ENCODE measurements at places on chromosomes 1 and 21. TPM values are rescaled to one million over a fixed set of nuclear protein-coding genes. Genes with fewer than 3 reads are reported as not detected.

DNA sequence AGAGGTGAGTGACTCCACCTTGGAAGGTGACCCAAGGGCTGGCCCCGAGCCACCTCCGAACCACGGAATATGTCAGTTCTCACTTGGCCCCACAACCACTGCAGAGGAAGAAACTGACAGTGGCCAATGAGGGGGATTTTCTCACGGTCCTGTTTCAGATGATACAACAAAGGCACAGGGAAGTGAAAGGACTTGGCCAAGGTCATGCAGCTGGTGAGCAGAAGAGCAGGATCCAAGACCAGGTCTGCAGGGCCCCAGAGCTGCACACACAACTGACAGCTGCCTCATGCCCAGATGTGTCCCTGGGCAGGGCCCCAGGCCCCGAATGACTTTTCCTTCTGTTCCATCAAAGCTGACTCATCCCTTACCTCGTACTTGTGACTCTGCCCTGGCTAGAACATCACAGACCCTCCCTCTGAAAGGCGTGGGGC, 25.8 kb upstream of the EVA1B start:
- no peak overlapping the region for H3K27ac ChIP-seq
- no peaks in the 10 kb centered on the region for H3K27me3 ChIP-seq
- no peak overlapping the region for H3K4me3 ChIP-seq
- H3K36me3 ChIP-seq = peaks cover 12% of the 10 kb centered on the region

The BARHL2 gene
- total RNA-seq = not detected

DNA sequence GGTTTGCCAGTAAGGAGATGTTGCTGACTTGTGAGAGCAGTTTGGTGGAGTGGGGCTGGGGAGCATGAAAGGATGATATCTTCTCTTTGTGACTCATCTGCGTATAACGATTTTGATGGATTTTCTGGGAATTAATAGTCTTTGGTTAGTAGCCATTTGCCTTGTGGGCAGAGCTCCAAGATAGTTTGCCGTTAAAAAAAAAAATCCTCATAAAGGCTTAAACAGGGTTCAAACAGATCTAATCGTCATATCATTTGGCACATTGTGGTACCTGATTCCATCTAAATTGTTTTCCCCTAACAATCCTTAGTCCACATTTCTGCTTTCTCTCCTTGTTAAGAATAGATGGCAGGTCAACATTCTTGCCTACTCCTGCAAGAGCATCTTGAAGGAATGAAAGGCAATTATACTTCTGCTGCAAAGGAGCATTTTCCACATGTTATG, 168.0 kb downstream of the PPP1R12B start:
- no peak for DNase-seq
- H3K27ac ChIP-seq = no peak overlapping the region
- no peaks in the 10 kb centered on the region for H3K36me3 ChIP-seq
- no peak overlapping the region for H3K4me3 ChIP-seq
- no peaks in the 10 kb centered on the region for H3K27me3 ChIP-seq
- H3K4me1 ChIP-seq = no peaks in the 10 kb centered on the region

GRCh38 chr1:69585666-69586065, 17.9 kb downstream of the LRRC7 start:
- H3K4me1 ChIP-seq = no peaks in the 10 kb centered on the region
- DNase-seq = no peak
- no peak overlapping the region for H3K4me3 ChIP-seq
- no peaks in the 10 kb centered on the region for H3K36me3 ChIP-seq

DNA sequence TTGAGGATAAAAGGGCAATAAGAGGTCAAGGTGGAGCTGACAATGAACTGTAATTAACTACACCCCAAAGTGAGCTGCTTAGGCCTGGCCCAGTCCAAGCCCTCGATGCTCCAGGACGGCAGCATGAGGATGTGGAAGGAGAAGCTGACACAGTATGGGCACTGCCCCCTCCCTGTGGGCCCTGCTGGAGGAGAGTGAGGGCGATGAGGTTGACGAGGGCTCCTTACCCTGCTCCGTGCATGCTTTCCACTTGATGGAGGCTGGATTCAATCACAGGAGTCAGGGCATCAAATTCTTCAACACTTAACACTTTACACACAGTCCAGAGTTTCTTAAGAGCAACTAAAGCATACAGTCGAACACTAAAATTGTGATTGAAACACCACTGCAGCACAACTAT, 32.4 kb downstream of the COA6 start:
- no peaks in the 10 kb centered on the region for H3K4me1 ChIP-seq
- DNase-seq = no peak
- no peaks in the 10 kb centered on the region for H3K27me3 ChIP-seq
- no peak overlapping the region for H3K27ac ChIP-seq
- H3K4me3 ChIP-seq = no peak overlapping the region

The OR10Z1 gene
- total RNA-seq = not detected

DNA sequence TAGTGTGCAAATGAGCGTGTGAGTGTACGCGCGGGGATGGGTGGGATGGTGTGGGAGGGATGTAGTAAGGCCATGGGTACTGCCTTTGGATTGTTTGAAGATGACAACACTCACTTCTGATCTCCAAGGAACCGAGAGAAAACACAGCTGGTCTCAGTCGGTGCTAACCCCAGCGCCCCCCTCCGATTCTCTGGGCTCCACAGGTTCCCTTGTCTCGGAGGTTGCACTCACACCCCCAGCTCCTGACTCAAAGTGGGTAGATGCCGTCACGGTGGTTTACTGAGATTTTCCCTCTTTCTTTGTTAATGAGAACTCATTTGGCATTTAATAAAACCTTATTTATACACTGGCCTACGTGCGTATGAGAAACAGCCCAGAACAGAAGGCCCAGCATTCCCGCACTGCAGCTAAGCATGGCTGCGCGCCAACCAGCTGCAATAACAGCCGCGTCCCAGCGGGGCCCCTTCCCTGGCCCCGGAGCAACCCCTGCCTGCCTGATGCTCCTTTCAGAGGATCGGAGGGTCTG, 25.8 kb downstream of the ABCA4 start:
- no peaks in the 10 kb centered on the region for H3K36me3 ChIP-seq
- H3K27ac ChIP-seq = peak overlapping the region; percentile 66
- H3K4me3 ChIP-seq = no peak overlapping the region
- peaks cover 7% of the 10 kb centered on the region for H3K4me1 ChIP-seq
- H3K27me3 ChIP-seq = no peaks in the 10 kb centered on the region
- DNase-seq = peak; percentile 29

The SPRR1B gene
- total RNA-seq = not detected

DNA sequence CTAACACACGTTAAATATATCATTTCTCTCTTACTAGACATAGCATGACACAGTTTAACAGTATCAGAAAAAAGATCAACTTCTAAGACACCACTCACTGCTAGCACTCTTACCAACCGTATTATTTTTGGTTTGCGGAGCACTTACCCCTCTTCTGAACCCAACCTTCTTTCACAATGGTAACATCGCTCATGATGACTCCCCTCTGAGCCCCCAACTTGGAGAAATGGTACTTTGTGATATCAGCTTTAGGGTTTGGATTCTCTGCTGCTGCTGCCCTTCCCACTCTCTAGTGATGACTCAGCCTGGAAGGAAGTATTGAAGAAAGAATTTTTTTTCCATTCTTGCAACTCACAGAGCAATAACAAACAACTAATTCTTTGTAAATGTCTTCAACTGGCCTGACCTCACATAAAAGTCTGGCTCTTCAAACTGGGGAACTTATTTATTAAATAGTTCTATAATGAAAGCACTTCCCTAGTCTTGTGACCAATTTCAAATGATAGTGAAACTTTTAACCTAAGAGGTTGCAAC, 7.0 kb downstream of the AKT3 start:
- no peaks in the 10 kb centered on the region for H3K4me1 ChIP-seq
- no peaks in the 10 kb centered on the region for H3K36me3 ChIP-seq
- no peak for DNase-seq

GRCh38 chr1:17229379-17229778, 19.5 kb upstream of the PADI3 start:
- no peaks in the 10 kb centered on the region for H3K27me3 ChIP-seq
- no peaks in the 10 kb centered on the region for H3K36me3 ChIP-seq
- no peak overlapping the region for H3K27ac ChIP-seq
- H3K4me1 ChIP-seq = peaks cover 5% of the 10 kb centered on the region

DNA sequence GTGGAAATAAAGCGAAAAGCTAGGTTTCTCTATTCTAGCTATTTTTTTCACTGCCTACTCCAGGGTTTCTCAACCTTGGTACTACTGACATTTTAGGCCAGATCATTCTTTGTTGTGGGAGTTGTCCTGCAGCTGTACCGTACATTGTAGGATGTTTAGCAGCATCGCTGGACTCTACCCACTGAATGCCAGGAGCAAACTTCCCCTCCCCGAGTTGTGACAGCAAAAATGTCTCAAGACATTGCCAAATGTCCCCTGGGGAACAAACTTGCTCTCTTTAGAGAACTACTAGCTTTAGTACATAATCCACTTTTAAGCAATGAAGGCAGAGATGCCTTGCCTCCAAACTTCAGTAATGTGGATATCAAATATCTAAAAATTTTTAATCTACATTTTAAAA, 122.8 kb downstream of the PLPPR5 start:
- DNase-seq = no peak
- no peaks in the 10 kb centered on the region for H3K27me3 ChIP-seq
- no peak overlapping the region for H3K27ac ChIP-seq
- H3K4me1 ChIP-seq = no peaks in the 10 kb centered on the region

DNA sequence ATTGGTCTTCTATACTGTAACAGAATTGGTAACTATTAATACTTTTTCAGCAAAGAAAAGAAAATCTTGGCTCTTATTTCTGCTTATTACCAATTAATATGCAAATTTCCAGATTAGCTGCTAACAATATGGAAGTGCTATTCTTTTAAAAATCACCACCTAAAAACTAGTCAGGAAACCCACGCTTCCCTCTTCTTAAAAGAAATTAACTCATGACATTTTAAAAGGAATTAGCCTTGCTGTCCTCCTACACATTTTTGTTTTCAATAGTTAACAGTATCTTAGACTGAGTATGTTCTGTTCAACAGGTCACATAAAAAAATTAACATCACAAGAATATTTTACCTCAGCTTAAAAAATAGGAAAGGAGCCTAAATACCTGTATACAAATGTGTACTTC, 27.3 kb downstream of the ABL2 start:
- H3K4me3 ChIP-seq = no peak overlapping the region
- no peaks in the 10 kb centered on the region for H3K4me1 ChIP-seq
- no peaks in the 10 kb centered on the region for H3K27me3 ChIP-seq
- no peaks in the 10 kb centered on the region for H3K36me3 ChIP-seq
- no peak overlapping the region for H3K27ac ChIP-seq

GRCh38 chr1:228778961-228779360, 43.7 kb downstream of the RHOU start:
- H3K36me3 ChIP-seq = no peaks in the 10 kb centered on the region
- DNase-seq = no peak
- no peaks in the 10 kb centered on the region for H3K4me1 ChIP-seq
- H3K27ac ChIP-seq = no peak overlapping the region
- H3K4me3 ChIP-seq = no peak overlapping the region

DNA sequence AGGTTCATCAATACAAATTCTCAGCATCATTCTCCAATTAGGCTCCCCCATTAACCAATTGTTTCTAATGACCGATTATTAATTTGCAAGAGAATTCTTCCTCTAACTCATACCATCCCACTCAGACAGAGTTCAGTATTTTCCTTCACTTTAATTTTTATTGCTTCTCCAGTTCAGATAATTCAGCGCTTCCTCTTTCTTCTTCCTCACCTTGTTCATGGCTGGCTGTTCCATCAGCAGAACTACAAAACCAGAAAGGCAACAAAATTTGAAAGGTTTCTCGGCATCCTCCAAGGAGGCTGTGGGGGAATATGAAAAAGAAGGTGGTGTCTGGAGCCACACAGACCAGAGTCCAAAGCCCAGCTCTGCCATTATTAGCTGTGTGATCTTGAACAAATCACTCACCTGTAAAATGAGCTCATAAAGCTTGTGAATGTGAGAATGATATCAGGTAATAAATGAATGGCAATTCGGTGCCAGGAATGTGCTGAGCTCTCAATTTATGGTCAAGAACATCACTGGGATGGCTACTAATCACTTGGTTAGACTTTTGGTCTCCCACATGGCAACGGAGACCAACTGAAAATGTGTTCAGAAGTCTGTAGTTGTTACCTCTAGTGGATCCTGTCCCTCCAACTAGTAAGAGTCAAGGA, 11.7 kb upstream of the ZNF436 start:
- DNase-seq = no peak
- no peaks in the 10 kb centered on the region for H3K27me3 ChIP-seq
- H3K27ac ChIP-seq = no peak overlapping the region
- no peaks in the 10 kb centered on the region for H3K36me3 ChIP-seq

DNA sequence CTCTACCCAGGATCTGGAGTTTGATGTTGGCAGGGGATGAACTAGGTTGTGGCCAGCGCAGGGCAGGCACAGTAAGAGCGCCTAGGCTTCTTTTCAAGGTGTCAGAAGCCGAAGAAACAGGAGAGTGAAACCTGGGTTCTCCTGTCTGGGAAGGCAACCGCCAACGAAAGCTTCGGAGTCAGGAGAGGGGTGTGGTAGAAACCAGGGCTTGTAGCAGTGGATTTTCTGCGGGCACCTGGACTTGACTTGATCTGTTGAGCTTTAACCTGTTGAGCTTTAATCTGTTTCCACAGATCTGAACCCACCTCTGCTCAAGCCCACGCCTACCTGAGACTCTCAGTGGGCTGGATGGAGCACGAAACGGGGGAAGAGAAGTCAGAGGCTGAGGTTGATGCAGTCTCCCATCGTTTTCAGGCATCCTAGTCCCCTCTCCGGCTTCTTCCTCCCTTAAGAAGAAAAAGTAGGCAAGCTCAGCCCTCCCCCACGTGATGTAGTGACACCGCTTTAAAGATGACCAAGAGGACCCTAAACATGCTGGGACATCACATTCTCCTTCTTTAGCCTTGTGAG, 9.3 kb downstream of the HLX start:
- DNase-seq = no peak
- no peaks in the 10 kb centered on the region for H3K36me3 ChIP-seq
- no peak overlapping the region for H3K27ac ChIP-seq

GRCh38 chr1:214216779-214217178, 64.2 kb upstream of the SMYD2 start:
- H3K4me3 ChIP-seq = no peak overlapping the region
- no peaks in the 10 kb centered on the region for H3K27me3 ChIP-seq
- DNase-seq = peak; percentile 84
- H3K36me3 ChIP-seq = no peaks in the 10 kb centered on the region

The FCER1G gene
- 3.6 TPM for total RNA-seq

DNA sequence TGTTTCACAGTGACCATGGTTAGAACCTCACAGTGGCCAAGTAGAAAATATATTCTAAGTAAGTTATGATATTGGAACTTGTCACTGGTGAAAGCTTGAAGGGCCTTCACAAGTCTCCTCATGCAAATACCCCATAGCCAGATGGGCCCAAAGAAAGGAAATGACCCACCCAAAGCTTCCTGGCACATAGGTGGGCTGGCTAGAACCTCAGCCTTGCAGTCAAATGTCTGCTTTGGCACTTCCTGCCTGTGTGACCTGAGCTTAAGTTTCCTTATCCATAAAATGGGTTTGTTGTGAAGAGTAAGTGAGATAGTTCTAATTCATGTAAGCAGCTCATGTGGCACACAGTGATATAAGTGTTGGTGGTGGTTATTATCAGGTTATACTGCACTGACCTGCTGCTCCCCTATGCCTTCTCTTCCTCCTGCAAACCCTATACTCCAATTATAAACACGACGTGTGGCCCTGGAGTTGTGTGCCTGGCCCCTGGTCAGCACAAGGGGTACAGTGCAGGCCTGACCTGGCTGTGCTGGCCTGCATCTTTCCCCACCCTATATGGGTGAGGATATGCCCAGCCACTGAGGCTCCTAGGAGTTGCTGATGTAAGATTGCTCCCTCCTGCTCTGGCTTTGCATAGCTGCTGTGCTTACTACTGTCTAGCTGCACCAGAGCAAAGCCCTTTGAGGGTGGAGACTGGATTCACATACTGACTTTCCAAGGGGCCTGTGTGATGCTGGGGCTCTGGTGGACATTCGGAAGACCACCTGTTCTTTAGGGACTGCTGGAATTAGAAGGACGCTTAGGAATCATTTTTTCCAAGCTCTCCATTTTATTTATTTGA, 4.7 kb upstream of the SLFNL1 start:
- H3K27ac ChIP-seq = no peak overlapping the region
- no peak for DNase-seq
- H3K36me3 ChIP-seq = peaks cover 9% of the 10 kb centered on the region
